ENCODE measurements at places on chromosomes 11 and 22. TPM values are rescaled to one million over a fixed set of nuclear protein-coding genes. Genes with fewer than 3 reads are reported as not detected.

GRCh38 chr11:72876147-72876546 is 61.9 kb downstream of the ATG16L2 start:
- H3K27me3 ChIP-seq: no peaks in the 10 kb centered on the region
- H3K36me3 ChIP-seq: no peaks in the 10 kb centered on the region
- H3K4me1 ChIP-seq: no peaks in the 10 kb centered on the region
- no peak overlapping the region for H3K27ac ChIP-seq
- no peak for DNase-seq
- H3K4me3 ChIP-seq: no peak overlapping the region

- H3K4me1 ChIP-seq: peaks cover 16% of the 10 kb centered on the region
- no peak for DNase-seq
- peaks cover 9% of the 10 kb centered on the region for H3K36me3 ChIP-seq
These were observed 32.1 kb downstream of the GRAMD4 start for GRCh38 chr22:46652081-46652846.

- H3K4me3 ChIP-seq: no peak overlapping the region
- no peaks in the 10 kb centered on the region for H3K27me3 ChIP-seq
- H3K36me3 ChIP-seq: no peaks in the 10 kb centered on the region
- peaks cover 5% of the 10 kb centered on the region for H3K4me1 ChIP-seq
- no peak overlapping the region for H3K27ac ChIP-seq
- no peak for DNase-seq
These were observed 36.6 kb upstream of the COMT start for GRCh38 chr22:19904935-19905334.

Gene INS
- not detected for total RNA-seq

- H3K27me3 ChIP-seq: no peaks in the 10 kb centered on the region
- H3K4me3 ChIP-seq: no peak within 1 kb of the TSS
- H3K36me3 ChIP-seq: no peaks in the 10 kb centered on the region
- no peak for DNase-seq
These were observed at the start of gene DEUP1 for GRCh38 chr11:93330446-93330984. Gene DEUP1, plus strand, starts transcription at chr11:93330742. Its CDS starts 1,518 bp downstream, at chr11:93332260.

- H3K27ac ChIP-seq: no peak overlapping the region
- no peaks in the 10 kb centered on the region for H3K27me3 ChIP-seq
- H3K4me3 ChIP-seq: no peak overlapping the region
- H3K4me1 ChIP-seq: peaks cover 19% of the 10 kb centered on the region
- peaks cover 19% of the 10 kb centered on the region for H3K36me3 ChIP-seq
These were observed 21.7 kb downstream of the SLC37A2 start for GRCh38 chr11:125084761-125085231.

- H3K27me3 ChIP-seq: no peaks in the 10 kb centered on the region
- DNase-seq: no peak
- peaks cover 94% of the 10 kb centered on the region for H3K4me1 ChIP-seq
- peak overlapping the region; percentile 81 for H3K27ac ChIP-seq
These were observed 31.5 kb downstream of the EHF start for GRCh38 chr11:34652191-34652973.

- H3K27me3 ChIP-seq: no peaks in the 10 kb centered on the region
- H3K36me3 ChIP-seq: peaks cover 19% of the 10 kb centered on the region
- no peak for DNase-seq
- no peak overlapping the region for H3K27ac ChIP-seq
These were observed 31.3 kb downstream of the MUC5B start for GRCh38 chr11:1254086-1254648.

GRCh38 chr11:62574363-62575071 is 826 bp upstream of the EEF1G start:
- H3K27me3 ChIP-seq: no peaks in the 10 kb centered on the region
- DNase-seq: peak; percentile 38
- peak overlapping the region; percentile 96 for H3K4me3 ChIP-seq
- H3K4me1 ChIP-seq: peaks cover 51% of the 10 kb centered on the region
- H3K27ac ChIP-seq: peak overlapping the region; percentile 99

DNA sequence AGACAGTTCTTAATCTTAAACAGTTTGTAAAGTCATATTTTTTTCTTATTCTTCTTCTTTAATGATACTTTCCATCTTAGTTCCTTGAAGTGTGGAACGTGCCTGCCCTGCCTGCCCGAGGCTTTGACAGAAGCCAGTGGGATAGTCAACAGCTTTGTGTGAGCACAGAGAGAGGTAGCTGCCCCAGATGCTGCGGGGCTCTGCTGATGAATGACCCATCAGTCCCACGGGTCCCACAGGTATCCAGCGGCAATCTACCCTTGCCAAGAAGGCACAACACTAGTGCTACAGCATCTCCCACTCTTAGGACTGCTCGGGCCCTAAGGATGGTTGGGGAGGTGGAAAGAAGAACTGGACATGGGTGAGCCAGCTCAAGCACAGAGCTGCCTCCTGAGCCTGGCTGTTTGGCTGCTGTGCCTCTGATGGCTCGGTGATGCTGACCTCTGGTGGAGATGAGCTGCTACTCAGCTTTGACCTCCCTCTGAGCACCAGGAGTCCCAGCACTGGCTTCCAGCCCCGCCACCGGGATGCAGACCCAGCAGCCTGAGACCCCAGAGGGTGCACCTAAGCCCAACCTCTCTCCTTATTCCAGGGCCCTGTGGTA is 11.8 kb upstream of the APLNR start:
- no peaks in the 10 kb centered on the region for H3K27me3 ChIP-seq
- no peak overlapping the region for H3K27ac ChIP-seq
- no peaks in the 10 kb centered on the region for H3K36me3 ChIP-seq
- H3K4me3 ChIP-seq: no peak overlapping the region
- peak; percentile 80 for DNase-seq

DNA sequence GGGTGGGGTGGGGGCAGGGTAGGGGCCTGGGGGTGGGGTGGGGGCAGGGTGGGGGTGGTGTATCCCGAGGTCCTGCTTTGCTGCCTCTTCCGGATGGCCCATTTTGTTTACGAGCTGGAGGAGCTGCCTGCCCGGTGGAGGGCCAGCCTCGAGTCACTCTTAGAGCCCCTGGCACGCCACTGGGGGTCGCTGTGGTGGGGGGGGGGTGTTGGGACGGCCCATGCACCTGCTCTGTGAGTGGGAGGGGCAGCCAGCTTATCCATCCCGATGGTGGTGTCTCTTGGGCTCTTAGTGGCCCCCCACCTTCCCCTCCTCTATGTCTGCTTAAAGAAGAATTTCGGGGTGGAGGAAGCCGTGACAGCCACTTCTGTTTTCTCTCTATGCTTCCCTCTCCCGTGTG is 24.6 kb downstream of the MRGPRD start:
- DNase-seq: no peak
- H3K36me3 ChIP-seq: no peaks in the 10 kb centered on the region
- H3K4me3 ChIP-seq: no peak overlapping the region
- H3K27me3 ChIP-seq: peaks cover 4% of the 10 kb centered on the region

GRCh38 chr11:45739866-45740265 is 65.1 kb upstream of the SLC35C1 start:
- no peak overlapping the region for H3K4me3 ChIP-seq
- DNase-seq: no peak
- peaks cover 68% of the 10 kb centered on the region for H3K27me3 ChIP-seq
- H3K4me1 ChIP-seq: no peaks in the 10 kb centered on the region
- no peaks in the 10 kb centered on the region for H3K36me3 ChIP-seq
- no peak overlapping the region for H3K27ac ChIP-seq

- peak overlapping the region; percentile 58 for H3K27ac ChIP-seq
- H3K4me1 ChIP-seq: peaks cover 83% of the 10 kb centered on the region
- no peak overlapping the region for H3K4me3 ChIP-seq
- H3K27me3 ChIP-seq: no peaks in the 10 kb centered on the region
- DNase-seq: no peak
- H3K36me3 ChIP-seq: peaks cover 21% of the 10 kb centered on the region
These were observed 17.3 kb downstream of the TEAD1 start for GRCh38 chr11:12691473-12691872.

DNA sequence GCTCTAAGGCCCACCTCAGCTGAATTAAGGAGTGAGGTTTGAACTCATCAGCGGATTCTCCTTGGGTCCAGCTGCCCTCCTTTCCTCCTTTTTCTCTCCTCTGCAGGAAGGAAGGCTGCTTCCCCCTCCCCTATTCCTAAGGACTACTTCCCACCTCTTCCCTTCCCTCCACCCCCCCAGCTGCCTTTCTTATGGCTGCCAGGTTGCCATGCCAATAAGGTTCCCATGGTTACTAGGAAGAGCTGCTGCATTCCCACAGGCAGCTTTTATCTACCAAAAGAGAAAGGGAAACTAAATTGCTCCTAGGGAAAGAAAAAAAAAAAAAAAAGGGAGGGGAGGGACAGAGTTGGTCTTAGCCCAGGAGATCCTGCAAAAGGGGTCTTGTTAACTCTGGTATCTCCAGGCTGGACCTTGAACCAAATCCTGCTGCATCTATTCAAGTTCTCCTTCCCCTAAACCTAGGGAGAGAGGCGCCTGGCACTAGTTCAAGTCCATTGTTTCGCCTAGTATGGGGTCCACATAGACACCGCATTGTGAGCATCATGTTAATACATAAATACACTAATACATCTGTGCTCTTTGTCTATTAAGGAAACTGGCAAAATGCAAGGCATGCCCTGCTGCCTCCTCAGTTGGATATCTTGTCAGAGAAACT is 21.2 kb upstream of the FEZ1 start:
- H3K27me3 ChIP-seq: no peaks in the 10 kb centered on the region
- DNase-seq: no peak
- peaks cover 16% of the 10 kb centered on the region for H3K36me3 ChIP-seq
- no peak overlapping the region for H3K27ac ChIP-seq
- H3K4me1 ChIP-seq: no peaks in the 10 kb centered on the region

- no peaks in the 10 kb centered on the region for H3K27me3 ChIP-seq
- H3K4me1 ChIP-seq: peaks cover 12% of the 10 kb centered on the region
- DNase-seq: no peak
- H3K4me3 ChIP-seq: no peak overlapping the region
These were observed 271.5 kb upstream of the PDGFD start for GRCh38 chr11:104435494-104435893.

DNA sequence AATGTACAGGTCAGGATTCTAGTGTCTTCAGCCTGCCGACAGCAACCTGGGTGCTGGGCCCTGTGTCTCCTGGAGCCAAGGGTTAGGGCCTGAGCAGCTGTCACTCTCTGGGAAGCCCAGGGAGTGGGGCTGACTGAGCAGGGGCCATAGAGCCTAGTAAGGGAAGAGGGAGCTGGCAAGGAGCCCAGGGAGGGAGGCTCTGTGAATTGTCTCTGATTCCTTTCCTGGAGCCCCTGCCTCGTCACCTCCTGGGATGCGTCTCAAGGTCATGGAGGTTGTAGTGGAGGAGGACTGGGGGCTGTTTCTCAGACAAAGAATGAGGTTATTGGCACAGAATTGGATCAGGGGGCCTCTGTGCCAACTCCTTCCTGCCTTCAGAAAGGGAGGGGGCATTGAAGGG is 11.8 kb downstream of the SOX10 start:
- H3K36me3 ChIP-seq: no peaks in the 10 kb centered on the region
- no peak for DNase-seq
- no peak overlapping the region for H3K27ac ChIP-seq
- no peaks in the 10 kb centered on the region for H3K27me3 ChIP-seq

- H3K4me3 ChIP-seq: no peak overlapping the region
- peaks cover 9% of the 10 kb centered on the region for H3K4me1 ChIP-seq
- DNase-seq: peak; percentile 48
These were observed 15.6 kb upstream of the INCENP start for GRCh38 chr11:62108017-62108750.

- no peak overlapping the region for H3K4me3 ChIP-seq
- DNase-seq: no peak
These were observed 30.6 kb downstream of the KIAA1671 start for GRCh38 chr22:24983151-24983550.

Gene ART1
- total RNA-seq: not detected

DNA sequence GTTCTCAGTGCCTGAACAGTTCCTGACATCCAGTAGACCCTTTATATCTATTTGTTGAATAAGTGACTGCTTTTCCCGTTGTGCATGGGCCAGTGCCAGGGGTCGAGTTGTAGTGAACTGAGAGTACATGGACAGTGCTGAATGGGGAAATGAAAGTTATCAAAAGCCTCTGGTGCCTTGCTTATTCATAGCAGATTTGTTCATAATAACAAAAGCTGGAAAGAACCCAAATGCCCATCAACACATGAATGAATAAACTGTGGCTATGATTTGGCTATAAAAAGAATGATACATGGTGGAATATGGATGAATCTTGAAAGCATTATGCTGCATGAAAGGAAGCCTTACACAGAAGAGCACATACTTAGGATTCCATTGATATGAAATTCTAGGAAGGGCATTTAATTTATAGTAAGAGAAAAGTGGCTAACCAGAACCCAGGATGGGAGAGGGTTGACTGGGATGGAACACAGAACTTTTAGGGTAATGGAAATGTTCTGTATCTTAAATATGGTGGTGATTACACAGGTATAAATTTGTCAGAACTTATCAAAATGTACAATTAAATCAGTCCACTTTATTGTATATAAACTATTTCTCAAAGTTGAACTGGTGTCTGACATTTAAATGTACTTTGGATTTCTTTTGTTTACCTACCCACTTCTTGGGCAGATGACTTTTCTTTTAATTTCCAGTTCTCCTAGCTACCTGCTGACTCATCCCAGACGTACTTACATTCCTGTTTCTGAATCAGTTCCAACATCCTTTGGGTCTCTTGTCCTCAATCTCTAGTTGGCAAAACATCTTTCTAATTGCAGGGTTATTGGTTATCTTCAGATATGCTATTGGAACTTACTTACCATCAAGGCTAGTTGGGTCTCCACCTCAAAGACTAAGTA is 42.8 kb downstream of the PACS1 start:
- H3K27me3 ChIP-seq: no peaks in the 10 kb centered on the region
- peak overlapping the region; percentile 85 for H3K27ac ChIP-seq
- peaks cover 63% of the 10 kb centered on the region for H3K4me1 ChIP-seq
- no peak for DNase-seq
- no peaks in the 10 kb centered on the region for H3K36me3 ChIP-seq

Gene SCUBE1
- 0.47 TPM for total RNA-seq

- no peak overlapping the region for H3K4me3 ChIP-seq
- no peak for DNase-seq
- no peaks in the 10 kb centered on the region for H3K27me3 ChIP-seq
- H3K27ac ChIP-seq: no peak overlapping the region
These were observed 214.6 kb downstream of the NTM start for GRCh38 chr11:131584785-131585592.

GRCh38 chr22:33347002-33347401 is 288.8 kb upstream of the SYN3 start:
- no peak overlapping the region for H3K27ac ChIP-seq
- no peaks in the 10 kb centered on the region for H3K4me1 ChIP-seq
- H3K27me3 ChIP-seq: no peaks in the 10 kb centered on the region
- H3K4me3 ChIP-seq: no peak overlapping the region
- no peaks in the 10 kb centered on the region for H3K36me3 ChIP-seq

Gene SDF2L1
- 87.0 TPM for total RNA-seq

DNA sequence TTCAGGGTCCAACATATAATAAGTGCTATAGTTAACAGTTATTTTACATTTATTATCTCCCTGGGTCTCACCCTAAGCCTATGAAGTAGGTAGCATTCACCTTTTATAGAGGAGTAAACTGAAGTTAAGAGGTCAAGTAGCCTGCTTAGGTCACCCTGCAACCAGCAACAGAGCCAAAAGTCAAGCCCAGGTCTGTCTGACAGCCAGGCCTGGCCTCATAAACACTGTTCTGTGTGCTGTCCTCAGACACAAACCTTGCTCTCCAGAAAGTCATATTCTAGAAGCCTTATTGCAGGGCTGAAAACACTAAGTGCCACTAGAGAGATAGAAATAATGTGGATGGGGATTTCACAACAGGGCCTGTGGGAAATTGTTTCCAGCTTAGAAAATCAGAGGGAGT is 59.3 kb downstream of the BDNF start:
- no peak overlapping the region for H3K4me3 ChIP-seq
- no peak overlapping the region for H3K27ac ChIP-seq
- H3K27me3 ChIP-seq: peaks cover 29% of the 10 kb centered on the region
- H3K4me1 ChIP-seq: no peaks in the 10 kb centered on the region

Measured in Calu3 (cell line).